Colonic mucosa (tissue), 4 donors: ENCODE measurements at places on chromosomes 5 and 9.

- no peak for DNase-seq
Observed at GRCh38 chr9:37534412-37534811, 41.8 kb downstream of the FBXO10 start.

- DNase-seq, result no peak
Observed at GRCh38 chr5:60036192-60036938, 142.8 kb upstream of the PDE4D start.

DNA sequence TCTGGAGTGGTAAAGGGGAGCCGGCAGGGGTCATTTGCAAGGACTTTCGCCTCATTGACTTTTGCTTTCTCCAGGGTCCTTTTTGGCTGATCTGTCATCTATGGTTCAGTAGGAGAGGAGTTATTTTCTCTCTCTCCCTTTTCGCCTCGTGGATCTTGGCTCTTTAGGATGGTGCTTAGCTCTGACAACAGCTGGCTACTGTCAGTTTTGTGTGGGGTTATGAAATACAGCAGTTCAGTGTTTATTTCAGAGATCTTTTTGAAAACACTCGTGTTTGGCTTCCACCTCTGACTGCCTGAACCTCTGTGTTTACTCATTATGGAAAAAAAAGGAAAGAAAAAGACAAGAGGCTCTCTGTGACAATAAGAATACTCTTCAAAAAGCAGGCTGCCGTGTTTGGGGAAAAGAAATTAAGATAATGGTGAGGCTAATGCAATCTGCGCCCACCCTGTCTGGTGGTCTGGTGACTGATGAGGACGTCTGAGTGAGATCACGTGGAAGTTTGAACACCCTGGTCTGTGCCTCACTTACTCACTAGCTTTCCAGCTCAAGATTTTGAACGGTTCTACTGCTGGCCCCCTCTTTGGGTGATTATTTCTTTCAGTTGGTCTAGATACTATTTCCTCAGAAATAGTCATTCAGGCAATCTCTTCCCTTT, 567.7 kb downstream of the CAAP1 start:
- DNase-seq, result no peak

DNA sequence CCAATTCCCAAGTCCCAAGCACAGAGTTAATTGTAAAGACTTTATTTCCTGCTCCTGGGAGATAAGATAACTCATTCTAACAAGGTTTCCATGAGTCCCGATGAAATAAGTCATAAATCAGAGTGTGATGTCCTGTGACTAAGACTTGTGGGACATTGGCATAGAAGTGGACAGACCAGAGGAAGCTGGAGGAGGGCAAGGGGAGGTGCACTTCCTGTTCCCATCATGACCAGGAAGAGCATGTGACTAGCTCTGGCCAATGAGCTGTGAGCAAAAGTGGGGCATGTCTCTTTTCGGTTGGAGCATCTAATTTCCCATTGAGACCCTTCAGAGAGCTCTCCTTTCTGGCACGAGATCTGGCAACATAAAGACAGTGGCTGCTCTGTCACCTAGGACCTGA, 100.4 kb downstream of the ZNF354C start:
- no peak for DNase-seq

DNA sequence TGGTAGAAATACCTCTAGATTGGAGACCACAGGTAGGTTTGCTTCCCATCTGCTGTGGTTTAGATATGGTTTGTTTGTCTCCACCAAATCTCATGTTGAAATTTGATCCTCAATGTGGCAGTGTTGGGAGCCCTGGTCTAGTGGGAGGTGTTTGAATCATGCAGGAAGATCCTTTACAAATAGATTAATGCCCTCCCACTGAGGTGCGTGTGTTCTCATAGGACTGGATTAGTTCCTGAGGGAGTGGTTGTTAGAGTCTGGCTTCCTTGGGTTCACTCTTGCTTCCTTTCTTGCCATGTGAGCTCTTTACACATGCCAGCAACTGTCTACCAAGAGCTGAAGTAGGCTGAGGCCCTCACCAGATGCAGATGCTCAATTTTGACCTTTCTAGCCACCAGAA, 391.1 kb upstream of the GRIA1 start:
- no peak for DNase-seq

DNA sequence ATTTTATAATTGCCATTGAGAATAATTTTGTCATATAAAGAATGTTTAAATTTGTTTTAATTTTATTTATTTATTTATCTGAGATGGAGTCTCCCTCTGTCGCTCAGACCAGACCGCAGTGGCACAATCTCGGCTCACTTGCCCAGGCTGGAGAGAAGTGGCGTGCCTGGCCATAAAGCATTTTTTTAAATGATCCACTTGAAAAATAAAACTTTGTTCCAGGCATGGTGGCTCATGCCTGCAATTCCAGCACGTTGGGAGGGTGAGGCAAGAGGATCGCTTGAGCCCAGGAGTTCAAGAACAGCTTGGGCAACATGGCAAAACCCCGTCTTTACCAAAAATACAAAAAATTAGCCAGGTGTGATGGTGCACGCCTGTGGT, 2.1 kb upstream of the SIT1 start:
- no peak for DNase-seq

- no peak for DNase-seq
Observed at GRCh38 chr9:133514460-133515239, 10.1 kb downstream of the MYMK start.

DNA sequence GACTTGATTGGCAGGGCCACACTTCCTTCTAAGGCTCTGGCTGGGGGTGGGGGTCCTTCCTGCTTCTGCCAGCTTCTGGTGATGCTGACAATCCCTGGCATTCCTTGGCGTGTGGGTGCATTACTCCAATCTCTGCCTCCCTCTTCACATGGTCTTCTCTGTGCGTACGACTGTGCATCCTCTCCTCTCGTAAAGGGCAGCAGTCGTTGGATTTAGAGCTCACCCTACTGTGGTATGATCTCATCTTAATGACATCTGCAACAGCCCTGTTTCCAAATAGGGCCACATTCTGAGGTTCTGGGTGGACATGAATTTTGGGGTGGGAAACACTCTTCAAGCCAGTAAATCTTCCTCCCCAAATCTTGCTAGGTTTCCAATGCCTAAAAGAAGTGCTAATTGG, 36.8 kb downstream of the ROPN1L start:
- no peak for DNase-seq

DNA sequence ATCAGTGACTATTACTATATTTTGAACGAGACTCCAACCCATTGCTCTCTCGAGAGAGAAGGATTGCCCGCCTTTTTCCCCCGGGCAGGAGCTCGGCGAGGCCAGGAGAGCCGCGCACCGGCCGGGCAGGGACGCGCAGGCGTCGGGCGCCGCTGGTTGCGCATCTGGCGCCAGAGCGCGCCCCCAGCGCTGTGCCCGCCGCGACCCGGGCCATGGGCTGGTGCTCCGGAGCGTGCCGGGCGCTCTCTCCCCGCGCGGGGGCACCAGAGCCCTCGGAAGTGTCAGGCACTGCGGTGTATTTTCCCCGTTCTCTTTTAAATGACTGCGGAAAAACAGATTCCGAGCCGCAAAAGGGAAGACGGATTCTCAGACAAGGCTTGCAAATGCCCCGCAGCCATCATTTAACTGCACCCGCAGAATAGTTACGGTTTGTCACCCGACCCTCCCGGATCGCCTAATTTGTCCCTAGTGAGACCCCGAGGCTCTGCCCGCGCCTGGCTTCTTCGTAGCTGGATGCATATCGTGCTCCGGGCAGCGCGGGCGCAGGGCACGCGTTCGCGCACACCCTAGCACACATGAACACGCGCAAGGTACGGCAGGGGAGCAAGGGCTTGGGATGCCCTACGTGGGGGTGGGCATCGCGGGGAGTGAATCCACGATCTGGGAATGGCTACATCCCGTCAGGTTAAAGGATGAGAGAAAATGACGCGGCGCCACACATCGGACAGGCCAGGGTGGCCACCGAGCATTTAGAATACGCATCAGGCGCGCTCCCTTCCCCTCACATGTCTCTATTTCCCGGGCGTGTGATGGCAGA, 1.1 kb upstream of the NTRK2 start:
- DNase-seq, result peak; percentile 66

- no peak for DNase-seq
Observed at GRCh38 chr9:96158909-96159575, 142.9 kb downstream of the HSD17B3 start.

GRCh38 chr5:132947671-132948070, 15.8 kb downstream of the AFF4 start:
- no peak for DNase-seq

DNA sequence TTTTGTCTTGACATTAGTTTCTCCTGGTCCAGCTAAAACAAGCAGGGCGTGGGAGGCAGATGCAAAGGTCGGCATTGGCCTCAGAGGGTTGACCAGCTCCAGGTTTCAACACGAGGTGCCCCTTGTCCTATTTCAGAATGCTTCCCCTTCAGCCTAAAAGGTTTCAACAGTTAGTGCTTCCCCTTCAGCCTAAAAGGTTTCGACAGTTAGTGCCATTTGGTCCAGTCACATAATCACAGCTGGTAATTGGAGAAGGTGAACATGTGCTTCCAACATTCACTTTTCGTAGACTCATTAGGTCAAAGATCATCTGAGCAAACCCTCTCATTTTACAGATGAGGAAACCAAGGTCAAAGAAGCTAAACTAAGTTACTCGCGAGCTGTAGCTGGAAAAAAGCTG, 270.3 kb upstream of the MAP3K1 start:
- no peak for DNase-seq

DNA sequence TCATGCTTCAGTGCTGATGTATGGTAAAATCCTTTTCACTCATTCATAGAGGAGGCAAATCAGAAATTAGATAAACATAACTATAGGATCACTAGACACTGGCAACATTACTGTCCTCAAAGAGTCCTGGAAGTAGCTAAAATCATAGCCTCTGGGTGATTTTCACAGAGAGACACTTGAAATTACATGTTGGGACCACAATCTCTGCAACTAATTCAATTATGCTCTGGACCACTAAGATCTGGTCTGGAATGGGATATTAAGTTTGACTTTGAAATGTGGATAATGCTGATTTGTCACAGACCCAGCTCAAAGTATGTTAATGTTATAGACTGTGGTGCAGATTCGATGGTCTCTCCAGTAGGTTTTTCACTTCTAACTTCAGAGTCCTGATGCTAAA, 214.6 kb upstream of the CCNH start:
- no peak for DNase-seq

DNA sequence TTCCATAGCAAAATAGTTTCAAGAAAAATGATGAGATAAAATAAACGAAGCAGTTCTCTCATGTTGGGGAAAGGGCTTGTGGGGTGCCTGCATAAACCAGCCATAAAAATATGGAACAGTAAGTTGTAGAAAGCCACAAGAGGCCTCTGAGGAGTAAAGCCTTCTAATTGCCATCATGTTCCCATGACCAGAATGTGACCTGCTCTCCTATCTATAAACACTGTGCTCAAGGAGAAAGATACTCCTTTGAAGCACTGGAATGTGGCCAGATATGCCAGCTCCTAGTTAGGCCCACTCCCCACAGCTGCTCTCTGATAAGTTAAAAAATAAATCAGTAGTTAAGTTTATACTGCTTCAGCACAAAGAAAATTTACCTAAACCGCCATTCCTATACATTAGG, 65.8 kb downstream of the SETX start:
- no peak for DNase-seq

GRCh38 chr9:115694014-115694413, 459.6 kb upstream of the PAPPA start:
- no peak for DNase-seq

DNA sequence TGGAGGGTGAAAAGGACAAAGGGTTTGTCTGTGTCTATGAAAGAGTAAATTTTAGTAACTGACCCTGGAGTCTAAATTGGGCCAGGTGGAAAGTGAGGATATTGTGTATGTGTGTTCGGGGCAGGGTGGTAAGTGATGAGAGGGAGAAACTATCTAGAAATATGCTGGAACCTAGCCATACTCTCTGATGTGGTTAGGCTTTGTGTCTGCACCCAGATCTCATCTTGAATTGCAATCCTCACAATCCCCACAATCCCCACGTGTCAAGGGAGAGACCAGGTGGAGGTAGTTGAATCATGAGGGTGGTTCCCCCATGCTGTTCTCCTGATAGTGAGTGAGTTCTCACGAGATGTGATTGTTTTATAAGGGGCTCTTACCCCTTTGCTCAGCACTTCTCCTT, 60.6 kb downstream of the COMMD10 start:
- DNase-seq, result no peak
